Uterine smooth muscle cell (primary cell): ENCODE measurements at places on chromosomes 1 and 21. TPM values are rescaled to one million over a fixed set of nuclear protein-coding genes. Genes with fewer than 3 reads are reported as not detected.

LAX1 gene
- under 0.01 TPM in 1 of 2 replicates, not detected in the other for total RNA-seq

SHISAL2A gene
- not detected in 2 replicates for total RNA-seq

KCND3 gene
- total RNA-seq = under 0.01 and 0.25 TPM in 2 replicates

C1orf141 gene
- not detected in 2 replicates for total RNA-seq

ETS2 gene
- 22.5 and 27.0 TPM in 2 replicates for total RNA-seq

PPIE gene
- 36.2 and 44.4 TPM in 2 replicates for total RNA-seq
